Hepatic stellate cell (primary cell): ENCODE measurements at places on chromosomes 1 and 21.

DNA sequence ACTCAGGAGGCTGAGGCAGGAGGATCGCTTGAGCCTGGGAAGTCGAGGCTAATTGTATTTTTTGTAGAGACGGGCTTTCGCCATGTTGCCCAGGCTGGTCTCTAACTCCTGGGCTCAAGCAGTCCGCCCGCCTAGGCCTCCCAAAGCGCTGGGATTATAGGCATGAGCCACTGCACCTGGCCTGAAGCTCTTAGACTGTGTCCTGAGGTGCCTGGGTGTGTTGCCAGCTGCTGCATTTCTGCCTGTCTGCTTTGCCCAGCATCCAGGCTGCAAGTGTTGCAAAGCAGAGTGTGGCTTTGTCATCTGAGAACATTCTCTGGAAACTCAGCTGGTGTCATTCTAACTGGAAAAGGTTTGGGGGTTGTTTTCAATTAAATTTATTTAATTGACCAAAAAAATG lies 105.0 kb downstream of the HUNK start:
- no peak for DNase-seq

- DNase-seq: peak; percentile 59
Measured at GRCh38 chr1:231808990-231809389, 182.4 kb downstream of the DISC1 start.

GRCh38 chr1:230260831-230261230 lies 165.3 kb downstream of the PGBD5 start:
- DNase-seq: no peak

GRCh38 chr1:115655306-115655663 lies 13.5 kb downstream of the VANGL1 start:
- DNase-seq: no peak

GRCh38 chr1:11432526-11432925 lies 46.4 kb upstream of the DISP3 start:
- DNase-seq: no peak

DNA sequence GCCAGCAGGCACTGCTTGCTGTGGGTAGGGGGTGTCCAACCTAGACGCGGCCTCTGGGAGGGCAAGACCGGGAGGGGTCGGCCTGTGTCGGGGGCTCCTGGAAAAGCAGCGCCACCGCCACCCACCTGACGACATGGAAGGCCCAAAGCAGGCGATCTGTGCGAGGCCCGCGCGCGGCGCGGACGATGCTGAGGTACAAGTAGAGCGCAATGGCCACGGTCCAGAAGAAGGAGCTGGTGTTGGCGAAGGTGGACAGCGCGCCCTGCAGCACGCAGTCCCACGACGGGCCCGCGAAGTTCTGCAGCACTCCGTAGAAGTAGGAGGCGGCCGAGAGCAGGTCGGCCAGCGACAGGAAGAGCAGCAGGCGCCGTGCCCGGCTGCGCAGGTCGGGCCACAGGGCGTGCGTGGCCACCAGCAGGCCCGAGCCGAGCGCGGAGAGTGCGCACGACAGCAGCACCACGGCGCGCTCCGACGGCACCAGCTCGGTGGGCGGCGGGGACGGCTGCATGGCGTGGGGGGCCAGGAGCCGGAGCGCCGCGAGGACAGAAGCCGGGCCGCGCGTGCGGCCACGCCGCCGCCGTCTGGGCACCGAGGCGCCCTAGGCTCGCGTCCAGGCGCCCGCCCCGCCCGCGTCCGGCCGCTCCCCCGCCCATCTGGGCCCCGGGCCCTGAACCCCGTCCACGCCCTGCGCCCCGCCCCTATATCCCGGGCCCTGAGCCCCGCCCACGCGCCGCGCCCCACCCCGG lies at the start of gene GPR157:
TSS of gene GPR157 (minus strand) at position 583 of the 746 bp plus-strand sequence. CDS start at position 508, 75 bp downstream.
- DNase-seq: peak; percentile 50

DNA sequence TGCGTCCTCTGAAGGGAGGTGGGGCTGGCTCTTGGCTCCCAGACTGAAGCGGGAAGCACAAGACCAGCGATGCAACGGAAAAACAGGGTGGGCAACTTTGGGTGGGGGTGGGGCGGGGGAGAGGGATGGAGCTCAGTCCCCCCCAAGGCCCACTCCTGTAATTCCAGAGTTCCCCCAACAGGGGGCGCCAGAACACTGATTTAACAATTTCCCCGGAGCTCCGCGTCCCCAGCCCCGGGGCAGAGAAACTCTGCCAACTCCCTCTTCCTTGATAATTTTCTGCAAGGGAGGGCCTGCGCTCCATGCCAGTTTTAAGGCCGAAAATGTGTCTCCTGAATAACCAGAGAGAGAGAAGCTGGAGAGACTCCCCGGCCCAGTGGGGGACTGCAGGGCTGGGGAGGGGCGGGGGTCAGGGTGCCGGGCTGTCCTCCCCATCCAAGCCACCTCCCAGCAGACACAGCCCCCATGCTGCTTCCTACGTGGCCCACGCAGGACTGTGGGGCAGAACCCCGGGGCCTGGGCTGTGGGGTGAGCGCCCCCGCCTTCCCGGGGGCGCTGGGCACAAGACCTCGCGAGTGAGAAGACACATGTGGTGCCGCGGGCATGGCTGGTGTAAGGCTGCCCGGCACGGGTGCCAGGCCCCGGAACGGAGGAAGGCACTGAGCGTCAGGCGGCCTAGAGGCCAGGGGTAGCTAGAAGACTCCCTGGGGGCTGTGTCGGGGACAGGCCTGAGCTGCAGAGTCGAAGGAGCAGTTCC lies 51.4 kb downstream of the KIF21B start:
- DNase-seq: peak; percentile 85
